ENCODE measurements at places on chromosomes 1 and 21. TPM values are rescaled to one million over a fixed set of nuclear protein-coding genes. Genes with fewer than 3 reads are reported as not detected.

GRCh38 chr1:26102119-26102518 lies 9.5 kb upstream of the PDIK1L start:
- DNase-seq = no peak

- no peak for DNase-seq
These were observed 14.5 kb upstream of the TNFRSF1B start for GRCh38 chr1:12152113-12152891.

GRCh38 chr1:43432907-43433306 lies 20.8 kb downstream of the HYI start:
- no peak for DNase-seq

DNA sequence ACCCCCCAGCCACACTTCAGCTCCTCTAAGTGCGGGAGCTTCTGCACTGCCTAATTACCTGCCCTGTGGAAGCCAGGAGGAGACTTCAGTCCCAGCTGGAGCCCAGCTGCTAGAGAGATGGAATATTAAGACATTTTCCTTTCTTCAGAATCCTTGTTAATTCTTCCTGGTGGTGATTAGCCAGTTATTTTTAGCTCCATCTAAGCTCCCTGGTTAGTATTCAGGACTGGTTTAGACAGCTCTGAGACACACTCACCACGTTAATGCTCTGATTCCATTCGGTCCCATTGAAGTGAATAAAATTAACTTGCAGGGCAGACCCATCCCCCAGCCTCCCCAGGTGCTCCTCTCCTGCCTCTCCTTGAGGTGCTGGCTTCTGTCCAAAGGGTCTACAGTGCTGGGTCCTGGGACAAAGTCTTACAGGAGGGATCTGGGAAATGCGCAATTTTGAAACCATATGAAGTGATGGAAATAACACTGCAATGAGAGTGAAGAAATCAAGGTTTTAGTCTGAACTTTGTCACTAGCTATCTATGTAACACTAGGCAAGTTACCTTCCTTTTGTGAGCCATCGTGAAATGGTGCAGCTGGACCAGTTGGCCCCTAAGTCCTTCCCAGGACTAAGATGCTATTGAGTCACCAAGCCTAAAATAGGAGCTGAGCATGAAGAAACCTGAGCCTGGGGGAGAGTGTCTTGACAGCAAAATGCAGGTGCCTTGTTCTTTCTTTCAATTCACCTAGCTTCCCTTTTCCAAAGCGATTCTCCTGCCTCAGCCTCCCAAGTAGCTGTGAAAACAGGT lies 117.4 kb upstream of the ATP1A1 start:
- DNase-seq = no peak

DENND2D gene
- total RNA-seq = 37.3 TPM

DNA sequence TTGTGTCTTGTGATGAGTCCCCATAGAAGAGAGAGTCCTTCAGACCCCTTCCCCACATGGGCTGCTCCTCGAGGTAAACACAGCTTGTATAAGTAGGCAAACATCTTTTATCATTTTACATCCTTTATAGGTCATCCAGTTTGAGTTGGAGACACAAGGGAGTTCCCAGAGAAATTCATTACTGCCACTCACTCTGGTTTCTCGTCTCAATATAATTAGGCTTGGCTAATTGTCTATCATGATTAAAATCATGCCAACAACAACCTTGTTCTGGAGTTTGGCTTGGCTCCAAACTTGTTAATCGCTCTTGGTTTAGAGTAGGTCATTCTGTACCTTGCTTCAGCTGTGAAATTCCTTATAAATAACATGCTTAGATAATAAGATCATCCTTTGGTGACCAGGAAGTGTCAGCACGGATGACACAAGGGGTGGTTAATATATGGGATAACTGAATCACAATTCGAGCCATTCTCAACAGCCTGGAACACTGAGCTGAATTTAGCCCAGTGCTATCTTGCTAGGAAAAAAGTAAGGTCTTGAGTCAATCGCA lies 70.7 kb upstream of the DAB1 start:
- DNase-seq = no peak

TFF1 gene
- total RNA-seq = not detected

RXRG gene
- 0.66 TPM for total RNA-seq

DNA sequence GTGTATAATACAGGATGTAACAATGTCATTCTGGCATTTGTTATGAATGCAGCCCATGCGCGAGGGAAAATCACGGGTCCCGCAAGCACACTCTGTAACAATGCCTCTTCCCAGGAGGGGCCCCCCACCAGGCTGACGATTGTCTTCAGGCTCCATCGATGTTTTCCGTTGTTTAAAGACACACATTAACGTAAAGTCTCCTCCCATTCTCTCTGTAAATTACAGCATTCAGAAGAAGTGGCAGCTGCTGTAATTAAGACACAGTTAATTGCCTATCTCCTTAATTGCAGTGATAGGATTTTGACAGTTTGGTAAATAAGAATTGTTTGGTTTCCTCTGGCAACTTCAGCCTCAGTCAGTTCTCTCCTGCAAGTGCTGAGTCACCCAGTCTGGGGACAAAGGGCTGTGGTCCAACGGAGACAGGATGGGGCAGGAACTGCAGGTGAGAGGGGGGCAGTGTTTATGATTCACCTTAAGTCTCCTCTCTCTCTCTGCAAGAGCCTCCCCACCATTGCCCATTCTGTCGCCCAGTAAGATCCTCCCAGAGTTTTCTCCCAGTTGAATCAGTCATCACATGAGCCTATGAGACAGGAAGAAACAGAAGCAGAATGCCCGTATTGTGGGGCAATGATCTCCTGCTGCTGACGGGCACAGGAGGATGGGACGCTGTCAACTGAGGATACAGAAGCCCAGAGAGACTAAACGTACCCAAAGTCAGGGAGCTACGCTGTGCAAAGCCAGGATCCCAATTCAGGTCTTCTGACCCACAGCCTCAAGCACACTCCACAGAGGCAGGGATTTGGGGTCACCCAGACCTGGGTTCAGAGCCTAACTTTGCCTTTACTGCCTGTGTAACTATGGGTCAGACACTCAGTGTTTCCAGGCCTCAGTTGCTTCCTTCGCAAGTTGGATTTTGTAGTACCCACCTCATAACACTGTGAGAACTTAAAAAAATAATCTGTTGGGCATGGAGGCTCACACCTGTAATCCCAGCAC lies 110.0 kb downstream of the ADSS2 start:
- DNase-seq = peak; percentile 79

RGS16 gene
- total RNA-seq = 1.1 TPM

DNA sequence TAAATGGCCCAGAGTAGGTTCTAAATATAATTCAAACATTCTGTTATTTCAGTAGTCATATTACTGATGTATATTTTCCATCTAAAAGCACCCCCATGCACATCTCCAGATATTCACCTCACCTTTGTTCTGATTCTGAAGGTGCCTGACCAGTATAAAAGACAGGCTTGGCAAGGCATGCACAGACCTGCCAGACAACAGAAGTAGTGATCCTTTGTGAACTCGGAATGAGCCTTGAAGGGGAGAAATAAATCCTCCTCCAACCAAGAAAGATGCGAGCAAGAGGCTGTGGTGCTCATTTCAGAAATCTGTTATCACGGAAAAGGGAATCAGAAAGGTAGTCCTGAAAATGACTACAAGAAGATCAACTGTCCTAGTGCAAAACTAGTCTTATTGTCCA lies 287.3 kb downstream of the VAV3 start:
- no peak for DNase-seq

PTPRU gene
- 29.6 TPM for total RNA-seq

DNA sequence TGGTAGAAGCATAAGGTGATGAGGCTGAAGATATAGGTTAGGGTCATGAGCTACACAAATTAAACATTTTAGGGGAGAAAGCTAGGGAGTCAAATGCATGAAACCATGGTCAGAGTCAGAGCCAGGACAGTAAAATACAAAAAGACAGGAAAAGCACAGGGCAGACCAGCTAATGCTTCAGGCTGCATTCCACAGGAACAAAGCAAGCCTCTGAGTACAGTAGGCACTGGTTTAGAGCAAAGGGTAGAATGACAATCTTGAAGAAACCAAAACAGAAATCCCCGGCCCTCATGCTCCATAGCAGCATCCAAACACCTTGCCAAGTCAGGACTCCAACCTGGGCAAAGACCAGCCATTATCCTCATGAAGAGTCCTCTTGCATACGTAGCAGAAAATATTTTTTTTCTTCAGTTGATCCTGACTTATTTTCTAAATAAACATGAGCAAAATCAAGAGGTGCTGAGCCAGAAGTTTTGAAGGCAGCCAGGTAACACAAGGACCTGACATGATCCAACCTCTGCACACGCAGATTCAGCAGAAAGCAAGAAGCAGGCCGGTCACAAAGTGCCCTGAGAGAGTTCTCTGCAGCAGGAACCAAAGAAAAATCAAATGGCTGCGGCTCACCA lies 273.1 kb downstream of the TTLL7 start:
- no peak for DNase-seq

GRCh38 chr1:19430121-19431068 lies 54.9 kb downstream of the CAPZB start:
- no peak for DNase-seq

PYGO2 gene
- 36.9 TPM for total RNA-seq

GRCh38 chr21:17964716-17965115 lies 145.6 kb upstream of the C21orf91 start:
- DNase-seq = no peak

DNA sequence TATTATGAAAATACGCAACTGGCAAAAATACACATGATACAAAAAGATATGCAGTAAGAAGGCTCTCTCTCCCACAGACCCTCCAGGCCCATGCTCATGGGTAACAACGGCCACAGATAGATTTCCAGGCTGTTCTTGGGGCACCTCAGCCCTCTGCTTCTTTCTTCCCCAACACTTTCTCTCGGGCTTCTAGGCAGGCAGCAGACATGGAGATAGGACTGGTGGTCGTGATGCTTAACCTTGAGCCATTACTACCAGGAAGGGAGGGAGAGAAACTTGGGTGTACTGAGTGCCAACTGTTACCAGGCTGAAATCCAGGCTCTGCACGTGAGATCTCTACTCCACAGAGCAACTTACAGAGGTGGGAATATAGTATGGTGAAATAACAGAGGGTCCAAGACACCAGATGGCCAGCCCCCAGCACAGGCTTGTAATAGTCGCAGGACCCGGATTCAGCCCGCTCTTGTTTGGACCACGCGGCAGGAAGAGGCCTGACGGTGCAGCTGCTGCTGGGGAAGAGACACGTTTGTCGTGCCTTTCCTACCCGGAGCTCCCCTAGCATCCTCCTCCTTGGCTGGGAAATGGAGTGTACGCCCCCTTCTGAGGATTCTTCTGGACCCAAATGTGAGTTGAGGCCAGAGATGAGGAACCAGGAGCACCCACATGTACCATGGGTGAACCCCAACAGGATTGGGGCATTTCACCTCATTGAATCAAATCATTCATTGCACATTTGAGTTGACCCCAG lies 441.1 kb upstream of the VAMP3 start:
- DNase-seq = peak; percentile 52

GRCh38 chr1:156623946-156624813 lies 5.0 kb downstream of the HAPLN2 start:
- DNase-seq = no peak

GRCh38 chr1:8113262-8114220 lies 87.4 kb upstream of the ERRFI1 start:
- DNase-seq = no peak

BCL2L15 gene
- 1.4 TPM for total RNA-seq

- no peak for DNase-seq
These were observed 26.5 kb downstream of the SCCPDH start for GRCh38 chr1:246750752-246751151.

GRCh38 chr1:59481881-59482505 lies 185.1 kb downstream of the FGGY start:
- DNase-seq = no peak

DNA sequence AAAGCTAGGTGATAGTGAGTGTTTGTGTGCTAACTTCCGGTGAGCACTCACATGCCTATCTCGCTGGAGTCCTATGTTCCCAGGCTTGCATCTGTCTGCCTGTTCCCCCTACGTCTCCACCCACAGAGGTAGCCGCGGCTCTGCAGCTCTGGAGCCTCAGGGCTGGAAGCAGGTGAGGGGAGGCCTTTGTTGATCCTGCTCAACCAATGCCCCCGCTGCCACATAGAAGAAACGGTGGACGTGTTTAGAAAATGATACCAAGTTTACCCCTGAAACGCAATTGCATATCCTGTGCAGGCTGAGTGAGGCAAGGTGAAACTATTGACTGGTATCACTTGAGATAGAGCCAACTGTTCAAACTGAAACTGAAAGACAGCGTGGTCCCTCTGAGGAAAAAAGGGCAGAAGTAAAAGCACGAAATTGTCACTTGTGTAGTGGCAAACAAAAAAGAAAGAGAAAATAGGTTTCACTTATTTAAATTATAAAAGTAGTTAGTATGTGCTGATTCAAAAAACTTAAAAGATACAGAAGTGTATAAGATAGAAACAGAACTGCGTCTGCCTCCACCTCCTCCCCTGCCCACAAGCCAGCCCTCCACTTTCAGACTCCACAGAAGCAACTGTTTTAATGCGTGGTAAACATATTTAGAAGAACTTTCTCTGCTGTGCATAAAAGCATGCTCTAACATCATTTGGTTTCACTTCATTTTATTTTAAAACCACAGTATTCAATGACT lies 38.6 kb upstream of the ETS2 start:
- DNase-seq = no peak

GRCh38 chr1:169024800-169025271 lies 81.7 kb upstream of the ATP1B1 start:
- no peak for DNase-seq

RIPPLY3 gene
- not detected for total RNA-seq

DNA sequence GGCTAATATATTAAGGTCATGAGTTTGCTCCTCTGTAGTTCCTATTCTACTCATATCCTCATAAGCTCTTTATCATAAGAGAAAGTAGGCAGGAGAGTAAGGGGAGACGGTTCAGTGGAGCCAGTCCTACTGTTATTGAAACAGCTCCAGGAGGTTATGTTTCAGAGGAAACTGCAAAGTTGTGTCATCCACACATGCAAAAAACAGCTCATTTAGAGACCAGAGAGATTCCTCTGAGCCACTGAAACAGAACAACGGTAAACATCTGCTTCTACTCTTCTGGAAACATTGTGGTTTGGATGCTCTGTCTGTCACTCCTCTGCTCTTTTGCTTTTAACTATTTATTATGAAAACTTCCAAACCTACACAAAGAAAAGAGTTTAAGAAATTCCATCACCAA lies 66.3 kb upstream of the PPP2R5A start:
- DNase-seq = no peak

DNA sequence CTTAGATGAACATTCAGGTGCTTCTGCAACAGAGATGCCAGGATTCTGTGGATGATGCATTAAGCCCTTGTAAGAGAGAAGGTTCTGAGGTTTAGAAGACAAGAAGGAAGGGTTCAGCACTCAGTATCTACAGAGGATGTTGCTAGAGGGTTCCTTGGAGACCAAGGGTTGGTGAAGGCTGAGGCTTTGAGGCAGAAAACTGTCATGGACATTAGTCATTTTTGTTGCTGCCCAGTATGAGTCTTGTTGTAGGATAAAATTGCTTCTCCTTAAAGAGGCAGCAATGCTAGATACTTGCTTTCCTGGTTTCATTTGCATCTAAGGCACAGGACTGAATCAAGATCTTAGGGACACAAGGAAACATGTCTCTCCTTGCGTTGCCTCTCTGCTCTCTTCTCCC lies 319.4 kb upstream of the NFIA start:
- DNase-seq = no peak

All from lower leg skin (tissue), 4 donors.